Cortex of kidney (tissue), 1 donor: ENCODE measurements at places on chromosomes 16 and 17.

DNA sequence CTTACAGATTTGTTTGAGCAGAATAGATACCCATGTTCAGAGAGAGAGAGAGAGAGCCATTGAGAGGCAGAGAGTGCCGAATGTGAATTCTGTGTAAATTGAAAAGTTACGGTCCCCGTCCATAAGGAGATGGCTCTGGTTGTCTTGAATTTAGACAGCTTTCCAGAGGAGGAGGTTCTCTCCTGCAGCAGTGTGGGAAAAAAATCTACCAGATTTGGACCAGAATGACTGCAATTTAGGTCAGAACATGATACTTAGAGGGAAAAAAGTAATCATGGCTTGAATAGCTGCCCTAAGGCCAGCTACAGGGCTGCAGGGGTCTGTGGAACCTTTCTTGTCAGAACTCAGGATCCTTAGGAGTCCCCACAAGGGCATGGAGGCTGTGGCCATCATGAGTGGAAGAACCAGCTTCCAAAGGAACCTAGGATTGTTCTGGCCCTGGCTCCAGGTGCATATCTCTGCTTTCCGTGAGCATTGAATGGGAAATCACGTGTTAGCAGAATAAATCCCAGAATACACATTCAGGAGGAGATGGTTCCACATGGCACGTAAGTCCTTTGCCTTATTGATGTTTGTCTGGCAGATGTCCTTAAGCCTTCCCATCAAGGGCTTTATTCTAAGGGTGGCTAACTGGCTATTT lies 13.0 kb downstream of the PITPNC1 start:
- DNase-seq = no peak

DNA sequence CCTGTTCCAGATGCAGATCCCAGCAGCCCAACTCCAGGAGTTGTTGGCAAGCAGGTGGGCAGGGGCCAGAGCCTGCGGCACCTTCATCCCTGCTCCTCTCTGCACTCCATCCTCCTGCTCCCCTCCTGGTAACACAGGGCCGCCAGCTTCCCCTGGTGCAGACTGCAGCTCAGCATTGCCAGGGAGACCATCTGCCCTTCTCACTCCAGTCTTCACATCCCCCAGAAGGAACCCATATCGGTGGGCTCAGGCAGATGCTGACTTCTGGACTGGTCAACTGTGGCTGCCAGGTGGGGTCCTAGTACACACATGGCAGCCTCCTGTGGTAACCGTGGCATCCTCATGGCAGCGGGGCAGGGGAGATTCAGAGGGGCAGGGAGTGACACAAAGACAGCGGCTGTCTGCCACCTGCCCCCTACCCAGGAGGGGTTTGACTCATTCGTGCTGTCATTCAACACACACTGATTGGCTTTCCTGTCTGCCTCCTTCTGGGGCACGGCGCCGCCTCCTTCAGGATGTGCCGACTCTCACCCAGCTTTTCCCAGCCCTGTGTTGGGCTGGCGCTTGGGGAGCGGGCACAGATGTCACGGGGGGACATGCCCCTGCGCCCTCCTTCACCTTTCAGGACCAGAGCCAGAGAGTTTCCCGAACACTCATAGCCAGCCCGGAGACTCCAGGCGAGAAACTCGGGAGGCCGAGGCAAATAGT lies 120.9 kb downstream of the CMIP start:
- no peak for DNase-seq

GRCh38 chr16:14658063-14658462 lies 25.3 kb downstream of the BFAR start:
- no peak for DNase-seq

GRCh38 chr16:21989133-21989532 lies 11.8 kb downstream of the PDZD9 start:
- DNase-seq = no peak

GRCh38 chr17:67469208-67469980 lies 92.3 kb downstream of the PITPNC1 start:
- DNase-seq = no peak

- no peak for DNase-seq
Observed at GRCh38 chr17:58520843-58521430, 6.5 kb upstream of the MTMR4 start.

DNA sequence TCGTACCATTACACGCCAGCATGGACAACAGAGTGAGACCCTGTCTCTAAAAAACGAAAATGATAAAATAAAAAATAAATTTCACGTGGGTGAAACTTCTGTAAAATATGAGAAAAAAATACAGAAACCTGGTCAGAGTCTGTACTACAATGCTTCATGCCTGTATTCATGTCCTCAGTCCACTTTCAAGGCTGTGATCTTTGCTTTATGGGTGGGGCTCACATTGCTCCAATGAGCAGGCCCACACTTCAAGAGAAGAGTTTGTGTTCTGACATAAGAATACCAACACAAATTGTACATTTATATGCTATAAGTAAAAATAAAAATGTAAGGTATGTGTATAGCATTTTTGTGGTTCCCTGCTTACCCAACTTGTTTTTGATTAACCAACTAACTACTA lies 32.2 kb upstream of the ABCA3 start:
- no peak for DNase-seq

- no peak for DNase-seq
Observed at GRCh38 chr16:58732545-58733247, 1.4 kb downstream of the GOT2 start.

GRCh38 chr17:77242118-77242851 lies 101.5 kb downstream of the SEC14L1 start:
- DNase-seq = no peak

DNA sequence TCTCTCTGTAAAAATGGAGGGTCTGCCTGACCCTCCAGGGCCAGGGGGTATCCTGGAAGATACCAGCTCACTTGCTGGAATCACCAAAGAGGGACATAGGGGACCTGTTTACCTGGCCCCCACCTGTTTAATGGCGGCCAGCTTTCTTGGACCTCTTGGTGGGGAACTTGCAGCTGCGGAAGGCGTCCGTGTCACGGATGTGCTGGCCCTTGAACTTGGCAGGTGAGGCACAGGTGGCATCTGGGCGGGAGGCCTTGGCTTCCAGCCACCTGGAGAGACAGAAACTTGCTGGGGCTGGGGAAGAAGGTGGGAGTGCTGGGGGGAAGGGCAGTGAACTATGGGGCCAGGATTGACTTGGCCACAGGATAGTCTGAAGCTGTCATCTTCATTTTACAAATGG lies 3.5 kb downstream of the CHAD start:
- DNase-seq = no peak

- no peak for DNase-seq
Observed at GRCh38 chr16:12729448-12729847, 74.2 kb downstream of the CPPED1 start.

DNA sequence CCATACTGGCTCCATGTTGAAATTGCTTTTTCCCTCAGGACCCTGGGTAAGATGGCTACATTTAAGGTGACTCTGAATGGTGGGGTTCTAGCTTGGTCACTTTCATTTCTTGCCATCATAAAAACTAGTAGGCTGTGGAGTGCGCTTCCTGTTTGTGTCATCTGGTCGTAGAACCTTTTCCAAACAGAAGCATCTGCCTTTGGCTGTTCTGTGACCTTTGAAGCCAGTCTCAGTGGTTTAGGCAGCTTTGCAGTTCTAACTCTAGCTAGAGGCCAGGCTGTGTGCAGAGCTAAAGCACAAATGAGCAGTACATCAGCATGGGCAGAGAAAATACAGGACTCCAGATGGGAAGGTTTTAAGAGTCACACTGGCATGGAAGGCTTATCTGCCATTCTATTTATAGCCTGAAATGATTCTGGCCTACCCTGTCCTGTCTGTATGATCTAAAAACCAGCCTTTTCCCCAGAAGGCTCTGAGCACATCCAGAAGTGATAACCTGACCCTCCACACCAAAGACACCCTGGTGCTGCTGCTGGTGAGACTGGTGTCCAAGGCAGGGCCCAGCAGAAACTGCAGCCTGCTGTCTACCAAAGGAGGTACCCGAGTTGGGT lies 8.6 kb downstream of the ESRP2 start:
- no peak for DNase-seq

GRCh38 chr16:10579965-10580882 lies at the start of gene EMP2:
Gene EMP2 (minus strand): TSS chr16:10580598. CDS start chr16:10547617, 32,981 bp downstream.
- no peak for DNase-seq

DNA sequence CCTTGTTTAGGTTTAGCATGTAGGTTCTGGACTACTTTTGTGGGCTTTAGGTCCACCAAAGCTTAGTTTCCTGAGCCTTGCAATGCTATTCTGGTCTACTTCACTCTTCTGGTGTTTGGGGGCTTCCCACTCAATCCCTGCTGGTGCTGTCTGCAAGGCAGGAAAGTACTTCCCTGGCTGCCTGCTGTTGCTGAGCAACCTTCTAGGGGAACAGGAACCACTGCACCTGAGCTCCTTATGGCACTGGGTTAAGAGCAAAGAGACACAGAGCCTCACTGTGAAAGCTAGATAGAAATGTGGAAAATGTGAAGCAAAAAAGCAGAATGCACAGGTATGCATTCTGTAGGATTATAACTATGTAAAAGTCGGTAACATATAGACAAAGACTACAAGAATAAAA lies 17.0 kb downstream of the MPO start:
- DNase-seq = no peak

GRCh38 chr17:20986767-20987510 lies 55.9 kb downstream of the USP22 start:
- DNase-seq = no peak

DNA sequence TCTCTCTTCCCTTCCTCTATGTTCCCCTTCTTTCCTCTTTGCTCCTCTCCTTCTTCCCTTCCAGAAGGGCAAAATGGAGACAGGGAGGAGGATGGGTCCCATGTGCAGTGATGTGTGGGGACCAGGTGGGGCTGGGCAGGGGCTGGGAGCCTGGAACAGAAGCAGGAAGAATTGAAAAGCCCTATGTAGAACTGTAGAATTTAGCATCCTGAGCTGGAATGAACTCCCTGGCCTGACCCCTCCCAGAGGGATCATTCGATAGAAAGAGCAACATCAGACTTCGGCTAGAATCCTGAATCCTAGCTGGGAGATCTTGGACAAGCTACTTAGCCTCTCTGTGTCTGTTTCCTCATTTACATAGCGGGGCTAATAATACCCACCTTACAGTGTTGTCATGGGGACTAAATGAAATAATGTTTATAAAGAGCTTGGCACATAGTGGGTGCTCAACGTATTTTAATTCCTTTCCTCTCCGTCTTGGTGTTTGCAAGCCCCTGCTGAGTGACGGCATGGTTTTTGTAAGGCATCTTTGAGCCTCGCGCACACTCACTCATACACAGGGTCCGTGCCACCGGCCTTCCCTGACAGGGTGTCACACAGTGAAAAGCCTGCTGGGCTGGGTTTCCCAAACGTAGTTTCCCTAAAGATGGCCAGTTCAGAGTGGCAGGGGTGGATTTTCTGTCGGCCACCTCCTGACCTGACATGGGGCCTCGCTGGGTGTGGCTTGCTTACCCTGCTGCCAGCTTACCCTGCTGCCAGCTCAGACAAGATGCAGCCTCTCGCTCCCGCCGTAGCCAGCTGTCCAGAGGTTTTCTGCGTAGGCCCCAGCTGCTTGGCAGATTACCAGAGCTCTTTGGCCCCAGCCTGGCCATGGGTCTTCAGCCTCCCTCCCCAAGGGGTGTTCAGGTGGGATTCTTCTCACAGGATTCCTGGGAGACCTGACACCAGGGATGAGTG lies 6.1 kb upstream of the ARHGAP23 start:
- DNase-seq = no peak

DNA sequence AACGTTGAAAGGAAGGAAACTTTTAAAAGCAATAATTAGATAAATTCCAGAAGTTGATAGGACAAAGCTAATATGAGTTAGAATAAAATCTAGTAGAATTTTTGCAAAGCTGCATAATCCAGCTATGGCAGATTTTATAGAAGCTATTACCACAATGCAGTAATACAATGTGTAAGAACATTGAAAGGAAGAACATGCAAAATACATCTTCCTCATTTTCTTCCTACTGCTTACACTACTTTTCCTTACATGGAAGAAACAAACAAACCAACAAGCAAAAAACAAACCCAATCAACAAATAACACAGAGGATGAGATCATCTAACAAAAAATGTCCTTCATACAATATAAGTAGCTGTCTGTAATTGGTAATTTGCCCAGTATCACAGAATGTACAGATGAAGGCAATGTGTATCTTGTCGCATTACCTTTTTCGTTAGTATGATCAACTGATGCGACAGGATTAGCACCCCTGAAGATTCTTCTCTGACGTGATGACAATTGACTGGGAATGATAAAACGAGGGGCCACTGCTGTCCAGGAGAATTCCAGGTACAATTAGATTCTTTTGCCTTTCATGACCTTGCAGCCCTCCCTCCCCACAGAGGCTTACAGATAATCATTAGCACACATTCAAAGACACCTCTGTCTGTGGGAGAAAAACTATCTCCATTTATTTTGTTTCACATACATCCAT lies 21.2 kb upstream of the LRRC37A start:
- no peak for DNase-seq

GRCh38 chr16:55555436-55555835 lies 11.0 kb upstream of the CAPNS2 start:
- no peak for DNase-seq

DNA sequence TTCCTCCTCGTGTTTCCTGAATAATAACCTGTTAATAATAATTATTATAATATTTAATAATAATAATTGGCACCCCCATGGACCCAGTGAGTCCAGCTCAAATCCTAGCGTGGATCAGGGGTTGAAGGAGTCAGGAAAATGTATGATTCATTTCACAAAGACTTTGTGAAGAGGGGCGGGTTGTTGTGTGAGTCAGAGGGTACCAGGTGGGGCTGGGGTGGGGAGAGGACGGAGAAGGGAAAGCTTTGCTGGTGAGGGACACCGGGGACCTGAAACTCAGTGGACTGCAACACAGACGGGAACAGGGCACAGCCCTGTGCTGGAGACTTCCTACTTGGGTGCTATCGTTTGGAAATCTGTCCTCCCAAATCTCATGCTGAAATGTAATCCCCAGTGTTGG lies 3.1 kb upstream of the ADORA2B start:
- DNase-seq = no peak

- no peak for DNase-seq
Observed at GRCh38 chr16:29844575-29845331, 18.3 kb downstream of the CDIPT start.

DNA sequence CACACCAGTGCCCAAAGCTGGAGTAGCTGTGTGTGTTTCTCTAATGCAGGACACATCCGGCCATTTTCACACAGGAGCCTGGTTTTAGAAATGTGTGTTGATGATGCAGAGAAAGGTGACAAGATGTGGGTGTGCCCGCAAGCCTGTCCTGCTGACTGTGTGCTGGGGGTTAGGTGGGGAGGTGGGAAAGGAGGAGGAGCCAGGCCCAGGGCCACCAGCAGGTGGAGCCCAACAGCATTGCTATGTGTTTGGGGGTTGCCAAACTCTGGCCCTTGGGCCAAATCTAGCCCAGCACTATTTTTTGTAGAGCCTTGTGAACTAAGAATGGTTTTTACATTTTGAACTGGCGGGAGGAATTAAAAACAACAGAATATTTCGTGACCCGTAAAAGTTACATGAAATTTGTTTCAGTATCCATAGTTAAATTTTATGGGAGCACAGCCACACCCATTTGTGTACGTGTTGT lies 61.7 kb upstream of the LGALS9 start:
- no peak for DNase-seq
